Left lung (tissue), 14 donors: ENCODE measurements at places on chromosomes 13 and 19. TPM values are rescaled to one million over a fixed set of nuclear protein-coding genes. Genes with fewer than 3 reads are reported as not detected.

- no peak for DNase-seq
These were observed 10.7 kb downstream of the TM6SF2 start for GRCh38 chr19:19262190-19263057.

DNA sequence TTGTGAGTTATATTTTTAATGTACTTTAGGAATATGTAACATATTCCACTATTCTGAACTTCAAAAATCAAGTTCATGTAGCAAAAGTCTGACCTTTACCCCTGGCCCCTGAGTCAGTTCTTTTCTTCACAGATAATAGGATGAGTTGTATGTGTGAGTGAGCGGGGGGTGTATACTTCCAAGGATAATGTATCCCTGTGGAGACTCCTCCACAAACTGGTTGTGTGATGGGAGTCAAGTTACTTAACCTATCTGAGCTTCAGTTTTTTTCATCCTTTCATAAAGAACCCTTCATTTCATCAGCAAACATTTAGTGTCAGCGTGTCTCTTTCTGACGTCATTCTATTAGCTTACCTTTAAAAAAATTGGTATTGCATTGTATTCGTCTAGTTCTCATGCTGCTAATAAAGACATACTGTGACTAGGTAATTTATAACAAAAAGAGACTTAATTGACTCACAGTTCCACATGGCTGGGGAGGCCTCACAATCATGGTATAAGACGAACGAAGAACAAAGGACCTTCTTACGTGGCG is 288.1 kb upstream of the GPC6 start:
- DNase-seq: no peak

The ZSCAN22 gene
- polyA plus RNA-seq: 3.9 TPM

- peak; percentile 52 for DNase-seq
These were observed 36.6 kb upstream of the OXGR1 start for GRCh38 chr13:97030705-97031452.

The TRMT1 gene
- 37.6 TPM for polyA plus RNA-seq

- DNase-seq: peak; percentile 86
These were observed 4.6 kb downstream of the GNA11 start for GRCh38 chr19:3098515-3099346.

DNA sequence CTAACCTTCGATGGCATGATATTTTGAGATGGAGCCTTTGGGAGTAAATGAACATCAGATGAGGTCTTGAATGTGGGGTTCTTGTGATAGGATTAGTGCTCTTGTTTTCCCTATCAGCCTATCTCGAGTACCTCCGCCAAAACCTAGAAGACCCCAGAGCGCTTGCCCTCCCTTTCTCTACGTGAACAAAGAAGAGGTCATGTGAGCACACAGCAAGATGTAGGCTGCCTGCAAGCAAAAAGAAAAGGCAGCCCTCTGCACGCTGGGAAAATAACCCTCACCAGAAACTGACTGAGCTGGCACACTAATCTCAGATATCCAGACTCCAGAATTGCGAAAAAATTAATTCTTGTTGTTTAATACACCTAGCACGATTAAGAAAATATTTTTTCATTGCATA is 799.8 kb upstream of the SLC10A2 start:
- no peak for DNase-seq

DNA sequence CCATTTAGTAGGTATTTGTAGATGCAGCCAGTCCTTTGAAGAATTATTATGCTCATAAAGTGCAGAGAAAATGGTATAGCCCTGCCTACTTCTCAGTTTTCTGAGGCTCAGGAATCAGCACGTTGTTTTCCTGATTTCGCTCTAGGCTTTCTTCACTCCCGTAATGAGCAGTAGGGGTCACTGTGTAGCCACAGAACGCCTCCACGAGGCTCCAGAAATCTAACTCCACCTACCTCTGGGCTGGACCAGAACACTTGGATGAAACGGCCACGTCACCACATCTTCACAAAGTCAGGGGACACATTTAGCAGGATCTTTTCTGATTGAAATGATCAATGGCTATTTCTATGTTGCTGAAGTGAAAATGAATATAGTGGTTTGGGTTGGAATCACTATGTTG is 49.8 kb upstream of the GTF3A start:
- peak; percentile 73 for DNase-seq

DNA sequence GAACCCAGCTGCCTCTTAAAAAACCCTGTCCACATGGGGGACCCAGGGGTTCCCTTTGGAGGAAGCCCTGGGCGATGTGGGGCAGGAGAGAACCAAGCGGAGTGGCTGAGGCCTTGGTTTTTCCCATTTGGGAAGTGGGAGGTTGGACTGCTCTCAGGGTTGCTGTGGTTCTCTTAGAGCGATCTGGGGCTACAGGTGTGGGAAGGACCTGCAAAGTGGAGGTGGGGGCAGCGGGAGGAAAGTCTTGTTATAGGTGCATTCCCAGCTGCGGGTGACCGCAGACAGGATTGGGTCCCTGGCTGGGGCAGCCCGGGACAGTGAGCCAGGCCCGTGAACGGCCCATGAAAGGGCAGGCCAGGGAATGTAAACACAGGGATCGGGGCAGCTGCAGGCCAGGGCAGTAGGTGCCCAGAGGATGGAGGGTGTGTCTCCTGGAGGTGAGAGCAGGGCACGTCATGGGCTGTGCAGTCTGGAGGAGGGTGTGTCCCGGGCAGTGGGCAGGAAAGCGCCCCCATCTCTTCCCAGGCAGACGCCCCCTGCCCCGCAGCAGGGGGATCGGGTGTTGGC is 814 bp downstream of the SLC25A23 start:
- peak; percentile 40 for DNase-seq

GRCh38 chr19:51119101-51119500 is 5.6 kb upstream of the SIGLEC9 start:
- DNase-seq: no peak

GRCh38 chr13:40494513-40494912 is 171.9 kb downstream of the FOXO1 start:
- DNase-seq: peak; percentile 25

The F2RL3 gene
- 1.5 TPM for polyA plus RNA-seq

DNA sequence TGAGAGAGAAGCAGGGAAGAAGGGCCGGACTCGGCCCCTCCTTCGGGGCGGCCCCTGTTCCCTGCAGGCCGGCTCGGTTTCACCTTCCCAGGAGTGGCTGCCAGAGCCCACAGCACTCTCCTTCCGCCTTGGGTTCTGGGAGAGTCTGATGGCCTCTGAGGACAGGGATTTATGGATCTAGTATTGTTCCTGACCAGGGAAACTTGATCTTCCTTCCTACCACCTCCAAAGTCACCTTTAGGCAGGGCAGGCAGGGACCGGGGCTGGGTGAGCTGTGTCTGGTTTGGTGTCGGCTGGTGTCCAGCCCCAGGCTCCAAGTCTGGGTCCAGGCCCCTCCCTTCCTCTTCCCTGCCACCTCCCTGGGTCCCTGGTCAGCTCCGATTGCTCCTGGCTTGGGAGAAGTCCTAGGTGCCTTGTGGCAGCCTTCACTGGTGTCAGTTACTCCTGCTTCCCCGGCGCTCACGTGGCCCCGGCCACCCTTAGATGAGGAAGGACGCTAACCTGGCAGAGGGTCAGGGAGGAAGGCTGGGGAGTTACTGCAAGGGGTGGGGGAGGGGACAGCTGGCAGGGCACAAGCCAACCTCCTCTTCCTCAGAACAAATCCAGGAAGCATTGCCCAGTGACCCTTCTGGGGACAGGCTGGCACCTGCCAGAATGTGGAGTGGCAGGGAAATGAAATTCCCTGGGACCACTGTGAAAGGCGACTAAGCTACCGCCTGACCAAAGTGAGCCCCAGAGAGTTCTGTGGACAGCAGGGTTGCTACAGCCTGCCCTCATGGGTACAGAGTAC is 18.8 kb downstream of the RFX1 start:
- DNase-seq: peak; percentile 83

DNA sequence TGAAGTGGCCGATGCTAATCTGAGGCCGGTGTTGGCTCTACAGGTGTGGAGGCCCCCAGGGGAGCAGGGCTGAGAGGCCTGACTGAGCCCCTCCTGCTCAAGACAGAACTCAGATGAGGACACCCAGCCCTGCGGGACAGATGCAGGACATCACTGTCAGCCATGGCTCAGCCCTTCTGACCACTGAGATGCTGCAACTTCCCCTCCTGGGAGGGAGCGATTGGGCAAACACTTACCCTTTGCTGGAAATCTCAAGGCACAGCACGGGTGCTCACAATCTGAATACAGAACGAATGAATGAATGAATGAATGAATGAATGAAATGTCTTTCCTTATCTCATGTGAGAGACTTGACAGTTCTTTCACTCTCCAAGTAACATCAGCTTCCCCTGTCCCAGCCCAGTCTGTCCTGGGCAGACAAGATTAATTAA is 3.5 kb upstream of the SIGLEC7 start:
- peak; percentile 76 for DNase-seq

GRCh38 chr13:23672616-23673015 is 102.4 kb downstream of the TNFRSF19 start:
- no peak for DNase-seq

GRCh38 chr13:101267656-101268055 is 148.7 kb downstream of the NALCN start:
- no peak for DNase-seq

The SSBP4 gene
- polyA plus RNA-seq: 58.1 TPM

GRCh38 chr13:100350601-100351000 is 238.0 kb downstream of the GGACT start:
- DNase-seq: no peak

The EBI3 gene
- polyA plus RNA-seq: 0.55 TPM

The DKKL1 gene
- 3.9 TPM for polyA plus RNA-seq

DNA sequence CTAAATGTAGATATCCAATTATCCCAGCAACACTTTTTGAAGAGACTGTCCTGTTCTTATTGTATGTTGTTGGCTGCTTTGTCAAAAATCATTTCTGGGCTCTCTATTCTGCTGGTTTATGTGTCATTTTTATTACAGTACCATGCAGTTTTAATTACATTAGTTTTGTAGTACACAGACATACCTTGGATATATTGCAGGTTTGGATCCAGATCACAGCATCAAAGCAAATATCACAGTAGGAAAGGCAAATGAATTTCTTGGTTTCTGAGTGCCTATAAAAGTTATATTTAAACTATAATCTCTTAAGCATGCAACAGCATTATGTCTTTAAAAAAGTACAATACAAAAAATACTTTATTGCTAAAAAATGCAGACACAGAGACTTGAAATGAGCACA is 564.2 kb upstream of the MIR17HG start:
- no peak for DNase-seq

DNA sequence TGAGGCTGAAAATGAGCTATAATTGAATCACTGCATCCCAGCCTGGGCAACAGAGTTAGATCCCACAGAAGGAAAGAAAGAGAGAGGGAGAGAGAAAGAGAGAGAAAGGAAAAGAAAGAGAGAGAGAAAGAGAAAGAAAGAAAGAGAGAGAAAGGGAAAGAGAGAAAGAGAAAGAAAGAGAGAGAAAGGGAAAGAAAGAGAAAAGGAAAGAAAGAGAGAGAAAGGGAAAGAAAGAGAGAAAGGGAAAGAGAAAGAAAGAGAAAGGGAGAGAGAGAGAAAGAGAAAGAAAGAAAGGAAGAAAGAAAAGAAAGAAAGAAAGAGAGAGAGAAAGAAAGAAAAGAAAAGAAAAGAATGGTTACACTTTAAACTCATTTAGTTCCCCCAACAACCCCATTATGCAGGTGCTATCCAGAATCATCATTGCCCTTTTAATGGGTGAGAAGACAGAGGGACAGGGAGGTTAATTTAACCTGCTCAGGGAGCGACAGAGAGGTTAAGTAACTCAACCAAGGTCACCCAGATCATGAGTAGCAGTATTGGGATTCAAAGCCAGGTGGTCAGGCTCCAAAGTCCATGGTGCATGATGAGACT is 10.2 kb upstream of the DPP9 start:
- DNase-seq: no peak

The PEX11G gene
- polyA plus RNA-seq: 5.4 TPM

- no peak for DNase-seq
These were observed 7.7 kb downstream of the ATP7B start for GRCh38 chr13:52003541-52003940.

DNA sequence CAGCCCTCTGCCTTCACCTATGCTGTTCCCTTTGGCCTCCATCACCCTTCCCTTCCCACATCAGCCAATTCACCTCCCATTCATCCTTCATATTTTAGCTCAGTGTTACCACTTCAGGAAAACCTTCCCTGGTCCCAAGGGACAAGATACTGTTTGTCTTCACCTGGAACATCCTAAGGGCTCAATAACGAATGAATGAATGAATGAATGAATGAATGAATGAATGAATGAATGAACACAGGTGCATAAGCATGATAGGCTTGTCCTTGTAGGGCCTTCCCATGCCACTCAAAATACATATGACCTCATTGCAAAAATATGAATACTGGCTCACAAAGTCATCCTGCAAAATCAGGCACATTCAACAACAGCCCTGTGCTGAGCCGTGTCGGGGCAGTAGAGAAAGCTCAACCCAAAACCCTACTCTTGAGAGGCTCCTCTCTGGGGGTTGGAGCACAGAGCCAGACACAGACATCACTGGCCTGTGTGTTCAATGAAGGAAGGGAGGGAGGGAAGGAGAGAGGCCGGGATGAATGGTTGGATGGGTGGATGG is 33.7 kb upstream of the TPM4 start:
- no peak for DNase-seq

- no peak for DNase-seq
These were observed 260.0 kb downstream of the COG6 start for GRCh38 chr13:39915418-39915817.

GRCh38 chr19:41657157-41657556 is 30.3 kb upstream of the CEACAM4 start:
- DNase-seq: no peak

The CGB5 gene
- not detected for polyA plus RNA-seq

DNA sequence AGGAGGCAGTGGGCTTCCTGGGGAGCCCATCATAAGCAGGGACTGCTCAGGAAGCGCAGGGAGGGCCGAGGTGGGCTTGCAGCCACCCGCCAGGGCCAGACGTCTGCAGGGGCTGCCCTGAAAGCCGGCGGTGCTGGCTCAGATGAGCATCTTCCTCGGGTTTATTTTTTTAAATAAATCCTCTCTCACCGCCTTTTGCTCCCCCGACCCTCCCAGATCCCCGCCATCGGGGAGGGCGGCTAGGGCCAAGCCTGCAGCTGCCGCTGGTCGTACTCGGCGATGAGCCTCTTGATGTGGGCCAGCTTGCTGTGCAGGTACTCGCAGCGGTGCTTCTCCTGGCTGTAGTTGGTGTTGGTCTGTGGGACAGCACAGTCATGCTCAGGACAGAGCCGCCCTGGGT is 6.6 kb upstream of the ISYNA1 start:
- no peak for DNase-seq

- DNase-seq: no peak
These were observed 35.2 kb upstream of the C13orf46 start for GRCh38 chr13:114008964-114009589.

DNA sequence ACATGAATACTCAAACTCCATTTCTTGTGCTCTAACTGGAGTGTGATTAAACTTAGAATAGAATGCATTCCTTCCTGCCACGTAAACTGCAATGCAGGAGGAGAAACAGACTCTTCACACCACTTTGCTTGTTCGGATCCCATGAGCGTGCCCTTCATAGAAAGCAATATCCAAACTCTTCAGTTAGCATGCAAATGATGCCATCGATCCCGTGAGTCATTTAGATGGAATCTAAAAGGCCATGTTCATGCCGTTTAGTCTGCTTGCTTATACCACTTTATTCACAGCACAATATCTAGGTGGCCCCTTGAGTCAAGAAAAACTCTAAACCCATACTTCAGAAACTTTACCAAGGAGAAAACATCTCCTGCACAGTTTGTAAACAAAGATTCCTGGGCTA is 225.8 kb downstream of the OXGR1 start:
- no peak for DNase-seq

The LGI4 gene
- 2.7 TPM for polyA plus RNA-seq

The ZNF112 gene
- 11.7 TPM for polyA plus RNA-seq

GRCh38 chr19:11265785-11266236 is 3.5 kb upstream of the DOCK6 start:
- peak; percentile 83 for DNase-seq
